Urothelium cell line (cell line): ENCODE measurements at places on chromosomes 3 and 15.

GRCh38 chr3:132822266-132822665 is 100.1 kb upstream of the NPHP3 start:
- DNase-seq, result peak; percentile 58

DNA sequence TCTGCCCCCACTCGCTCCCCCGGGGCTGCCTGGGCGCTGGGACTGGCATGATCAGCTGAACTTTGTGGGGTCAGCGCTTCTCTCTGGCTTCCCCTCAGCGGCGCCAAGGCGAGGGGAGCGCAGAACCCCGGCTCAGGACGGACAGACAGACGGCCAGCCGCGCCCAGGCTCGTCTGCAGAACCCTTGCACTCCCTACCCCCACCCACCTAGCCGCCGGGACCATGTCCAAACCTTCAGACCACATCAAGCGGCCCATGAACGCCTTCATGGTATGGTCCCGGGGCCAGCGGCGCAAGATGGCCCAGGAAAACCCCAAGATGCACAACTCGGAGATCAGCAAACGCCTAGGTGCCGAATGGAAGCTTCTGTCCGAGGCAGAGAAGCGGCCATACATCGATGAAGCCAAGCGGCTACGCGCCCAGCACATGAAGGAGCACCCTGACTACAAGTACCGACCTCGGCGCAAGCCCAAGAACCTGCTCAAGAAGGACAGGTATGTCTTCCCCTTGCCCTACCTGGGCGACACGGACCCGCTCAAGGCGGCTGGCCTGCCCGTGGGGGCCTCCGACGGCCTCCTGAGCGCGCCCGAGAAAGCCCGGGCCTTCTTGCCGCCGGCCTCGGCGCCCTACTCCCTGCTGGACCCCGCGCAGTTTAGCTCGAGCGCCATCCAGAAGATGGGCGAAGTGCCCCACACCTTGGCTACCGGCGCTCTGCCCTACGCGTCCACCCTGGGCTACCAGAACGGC is 621 bp downstream of the SOX14 start:
- no peak for DNase-seq

GRCh38 chr3:48466386-48467109 is 20.0 kb downstream of the ATRIP start:
- peak; percentile 17 for DNase-seq

- DNase-seq, result peak; percentile 36
Measured at GRCh38 chr15:93495799-93496637, 407.0 kb upstream of the RGMA start.

DNA sequence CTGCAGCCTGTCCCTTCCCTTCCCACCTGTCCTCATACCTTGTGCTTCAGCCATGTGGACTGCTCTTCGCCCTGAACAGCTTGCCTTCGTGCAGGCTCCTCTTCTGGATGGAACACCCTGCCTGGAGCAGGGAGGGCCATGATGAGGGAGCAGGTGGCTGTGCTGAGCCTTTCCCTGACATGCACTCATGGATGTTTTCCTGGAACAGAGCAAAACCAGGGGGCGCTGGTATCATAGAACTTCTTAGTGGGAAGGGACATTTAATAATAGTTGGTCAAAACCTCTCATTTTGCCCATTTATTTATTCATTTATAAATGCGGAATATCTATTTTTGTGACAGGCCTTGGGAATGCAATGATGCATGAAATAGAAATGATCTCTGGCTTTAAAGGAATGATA is 149.3 kb downstream of the CACNA1D start:
- no peak for DNase-seq

- peak; percentile 37 for DNase-seq
Measured at GRCh38 chr3:111333642-111334041, 208.4 kb upstream of the CD96 start.

- no peak for DNase-seq
Measured at GRCh38 chr3:3992312-3992874, 193.2 kb downstream of the LRRN1 start.

GRCh38 chr3:44984335-44984734 is 8.3 kb downstream of the EXOSC7 start:
- DNase-seq, result no peak

- no peak for DNase-seq
Measured at GRCh38 chr3:134801204-134801958, 6.3 kb downstream of the EPHB1 start.

DNA sequence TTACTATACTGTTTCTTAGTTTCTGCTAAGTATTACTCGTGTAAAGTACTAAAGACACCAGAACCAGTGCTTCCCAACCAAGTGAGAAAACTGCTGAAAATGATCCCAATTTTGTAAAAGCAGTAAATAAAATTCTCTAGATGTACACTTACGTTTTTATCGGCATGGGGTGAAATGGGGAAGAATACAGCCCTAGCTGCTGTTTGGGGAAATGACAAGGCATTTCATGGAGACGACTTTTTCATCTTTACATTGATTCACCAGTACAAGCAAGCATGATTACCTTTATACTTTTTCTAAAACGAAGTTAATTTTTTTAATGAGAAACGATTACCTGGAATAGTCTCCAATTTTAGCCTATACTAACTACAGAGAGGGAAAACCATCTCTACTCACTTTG is 1.4 kb downstream of the PSMD6 start:
- no peak for DNase-seq

DNA sequence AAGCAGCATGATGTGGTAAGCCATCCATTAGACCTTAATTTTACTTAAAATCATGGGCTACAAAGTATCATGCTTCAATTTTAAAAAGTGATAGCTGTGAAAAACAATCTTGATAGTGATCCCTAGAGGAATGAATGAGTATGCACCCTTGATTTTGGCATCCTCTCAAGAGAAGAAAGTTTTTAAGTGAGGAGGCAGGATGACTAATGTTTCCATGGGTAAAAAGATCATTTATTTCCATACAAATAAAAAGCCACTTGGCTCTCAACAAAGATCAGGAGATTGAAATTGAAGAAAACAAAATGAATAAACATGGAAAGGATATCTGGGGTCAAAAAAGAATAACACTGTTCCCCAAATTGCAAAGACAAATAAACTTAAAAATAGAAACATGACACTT is 305.4 kb downstream of the MEX3B start:
- DNase-seq, result no peak

DNA sequence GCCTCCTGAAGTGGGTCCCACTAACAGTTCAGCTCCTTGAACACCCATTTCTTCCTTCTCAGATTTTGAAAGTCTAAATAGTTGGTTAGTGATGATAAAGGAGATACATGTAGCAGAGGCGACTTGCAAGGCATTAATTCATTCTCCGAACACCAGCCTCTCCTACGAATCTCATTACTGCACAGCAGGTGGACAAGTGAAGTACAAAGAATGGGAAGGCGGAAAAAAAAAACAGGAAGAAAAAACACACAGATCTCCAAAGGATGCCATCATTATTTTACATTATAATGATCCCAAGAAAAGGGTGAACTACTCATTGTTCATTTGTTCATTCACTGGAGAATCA is 276.5 kb downstream of the MAGI1 start:
- DNase-seq, result no peak

DNA sequence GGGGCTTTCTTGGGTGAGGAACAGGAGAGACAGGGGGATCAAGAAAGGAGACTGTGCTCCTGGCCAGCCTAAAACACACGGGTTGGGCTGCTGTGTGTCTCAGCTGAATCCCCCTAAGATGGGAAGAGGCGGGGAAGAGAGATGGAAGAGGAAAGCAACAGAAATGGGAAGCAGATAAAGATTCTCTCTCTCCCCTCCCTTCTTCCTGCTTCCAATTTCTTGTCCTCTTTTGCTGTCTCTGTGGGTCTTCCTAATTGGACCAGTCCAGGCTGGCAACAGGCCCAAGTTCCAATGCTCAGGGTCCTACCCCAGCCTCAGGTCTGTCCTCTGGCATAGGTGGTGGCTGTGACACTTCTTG is 7.1 kb downstream of the ISLR2 start:
- no peak for DNase-seq

- no peak for DNase-seq
Measured at GRCh38 chr15:42171122-42171521, 14.7 kb upstream of the PLA2G4F start.

GRCh38 chr3:90032980-90033641 is 925.7 kb downstream of the EPHA3 start:
- no peak for DNase-seq

DNA sequence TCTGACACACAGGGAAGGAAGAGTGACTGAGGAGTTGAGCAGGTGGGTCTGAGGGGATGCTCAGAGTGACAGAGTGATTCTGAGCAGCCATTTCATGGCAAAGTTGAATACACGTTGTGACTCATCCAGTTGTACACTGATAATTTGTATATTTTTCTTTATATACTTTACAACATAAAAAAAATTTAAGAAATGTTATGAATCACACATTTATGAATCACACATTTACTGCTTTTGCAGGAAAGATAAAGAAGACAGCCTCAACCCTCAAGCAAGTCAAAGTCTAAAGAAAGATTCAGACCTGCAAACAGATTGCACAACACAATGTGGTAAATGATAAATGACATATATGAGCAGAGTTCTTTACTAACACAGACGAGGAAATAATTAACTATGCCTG is 21.0 kb upstream of the CHMP2B start:
- peak; percentile 23 for DNase-seq

DNA sequence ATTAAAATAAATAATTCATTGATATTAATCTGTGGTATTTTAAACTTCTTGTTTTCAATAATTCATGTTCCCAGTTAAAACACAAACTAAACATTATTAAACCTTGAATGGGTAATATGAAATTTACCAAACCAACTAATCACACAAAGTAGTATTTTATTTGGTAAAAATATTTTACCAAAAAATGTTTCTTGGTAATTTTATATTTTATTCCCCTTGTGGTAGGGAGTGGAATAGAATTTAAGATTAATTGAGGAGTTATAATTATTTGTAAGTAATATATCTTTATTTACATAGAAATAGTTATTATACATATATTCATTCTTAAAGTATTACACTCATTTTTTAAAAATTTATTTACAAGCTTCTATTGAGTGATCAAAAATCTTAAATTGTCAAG is 1350.9 kb downstream of the OTOL1 start:
- no peak for DNase-seq

- DNase-seq, result no peak
Measured at GRCh38 chr3:69494185-69494584, 108.3 kb upstream of the FRMD4B start.

DNA sequence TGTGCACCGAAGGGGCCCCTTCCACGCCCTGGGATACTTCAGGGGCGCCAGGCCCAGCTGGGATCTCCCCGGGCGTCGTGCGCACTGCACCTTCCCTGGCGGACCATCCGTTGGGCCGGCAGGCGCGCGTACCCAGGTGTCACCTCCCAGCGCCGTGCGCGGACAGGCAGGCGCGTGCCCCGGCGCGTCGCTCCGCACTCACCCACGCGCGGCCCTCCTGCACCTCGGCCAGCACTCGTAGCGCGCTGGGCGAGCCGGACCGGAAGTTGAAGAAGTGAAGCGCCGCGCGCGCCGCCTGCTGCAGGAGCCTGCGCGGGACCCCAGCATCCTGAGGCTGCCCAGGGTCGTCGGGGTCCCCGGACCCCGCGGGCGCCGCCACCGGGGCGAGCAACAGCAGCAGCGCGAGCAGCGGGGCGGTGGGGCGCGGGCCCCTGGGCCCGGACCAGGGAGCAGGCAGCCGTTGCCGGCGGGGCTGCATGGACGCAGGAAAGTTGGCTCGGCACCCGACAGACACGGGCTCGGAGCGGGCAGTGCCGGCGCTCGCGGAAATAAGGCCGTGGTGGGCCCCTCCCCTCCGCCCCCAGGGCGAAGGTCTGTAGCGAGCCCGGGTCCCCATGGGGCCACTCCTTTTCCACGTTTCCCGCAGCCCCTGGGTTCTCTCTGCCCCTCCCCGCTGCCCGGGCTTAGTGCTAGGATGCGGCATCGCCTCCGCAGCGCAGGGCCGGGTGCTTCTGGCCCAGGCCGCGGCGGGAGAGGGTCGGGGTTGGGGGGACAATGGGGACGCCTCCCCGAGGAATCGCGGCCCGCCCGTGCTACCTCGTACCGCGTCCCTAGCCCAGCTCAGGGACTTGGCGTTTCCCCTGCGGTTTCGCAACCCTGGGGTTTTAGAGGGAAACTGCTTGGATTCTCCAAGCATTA is at the start of gene RARRES1:
TSS of gene RARRES1 (minus strand) at position 520 of the 918 bp plus-strand sequence. CDS start at position 478, 42 bp downstream.
- no peak for DNase-seq

DNA sequence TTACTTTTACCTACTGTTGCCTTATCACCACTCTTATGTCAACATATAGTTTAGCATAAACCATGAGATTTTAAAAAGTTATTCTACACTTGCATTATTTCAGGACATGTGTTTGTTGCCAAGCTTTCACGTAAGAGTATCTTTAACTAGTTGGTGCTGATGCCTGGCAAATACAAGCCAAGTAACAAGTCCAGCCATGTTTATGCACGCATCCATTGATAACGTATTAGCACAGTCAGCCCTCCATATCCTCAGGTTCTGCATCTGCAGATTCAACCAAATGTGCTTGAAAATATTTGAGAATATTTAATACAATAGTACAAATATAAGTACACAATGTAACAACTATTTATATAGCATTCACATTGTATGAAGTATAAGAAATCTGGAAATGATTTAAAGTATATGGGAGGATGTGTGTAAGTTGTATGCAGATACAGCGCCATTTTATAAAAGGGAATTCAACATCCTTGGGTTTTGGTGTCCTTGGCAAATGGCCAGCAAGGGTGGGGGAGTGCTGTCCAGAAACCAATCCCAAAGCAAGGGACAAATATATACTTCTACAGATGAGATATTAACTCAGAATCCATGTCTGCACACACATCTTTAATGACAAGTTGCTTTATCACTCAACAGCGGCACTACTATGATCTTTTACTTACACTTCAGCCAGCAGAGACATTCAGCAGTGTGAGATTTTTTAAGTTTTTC is 8.7 kb upstream of the SETD5 start:
- DNase-seq, result no peak

GRCh38 chr3:177035676-177036075 is 161.6 kb downstream of the TBL1XR1 start:
- DNase-seq, result no peak

DNA sequence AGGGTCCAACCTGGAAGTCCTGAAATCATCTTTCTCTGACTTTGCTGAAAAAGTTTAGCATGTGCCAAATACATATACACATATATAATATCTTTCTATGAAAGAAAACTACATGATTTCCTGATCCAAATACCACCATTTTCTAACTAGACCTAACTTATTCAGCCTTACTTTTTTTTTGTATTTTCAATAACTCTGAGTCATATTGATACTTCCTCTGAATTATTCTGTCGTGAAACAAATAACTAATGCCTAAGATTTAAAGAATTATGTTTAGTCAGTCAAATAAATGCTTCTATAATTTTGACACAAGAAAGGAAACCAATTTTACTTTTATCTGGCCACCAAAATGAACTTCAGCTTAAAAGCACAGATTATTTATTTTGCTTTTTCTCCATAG is 760.2 kb upstream of the GBE1 start:
- DNase-seq, result no peak

DNA sequence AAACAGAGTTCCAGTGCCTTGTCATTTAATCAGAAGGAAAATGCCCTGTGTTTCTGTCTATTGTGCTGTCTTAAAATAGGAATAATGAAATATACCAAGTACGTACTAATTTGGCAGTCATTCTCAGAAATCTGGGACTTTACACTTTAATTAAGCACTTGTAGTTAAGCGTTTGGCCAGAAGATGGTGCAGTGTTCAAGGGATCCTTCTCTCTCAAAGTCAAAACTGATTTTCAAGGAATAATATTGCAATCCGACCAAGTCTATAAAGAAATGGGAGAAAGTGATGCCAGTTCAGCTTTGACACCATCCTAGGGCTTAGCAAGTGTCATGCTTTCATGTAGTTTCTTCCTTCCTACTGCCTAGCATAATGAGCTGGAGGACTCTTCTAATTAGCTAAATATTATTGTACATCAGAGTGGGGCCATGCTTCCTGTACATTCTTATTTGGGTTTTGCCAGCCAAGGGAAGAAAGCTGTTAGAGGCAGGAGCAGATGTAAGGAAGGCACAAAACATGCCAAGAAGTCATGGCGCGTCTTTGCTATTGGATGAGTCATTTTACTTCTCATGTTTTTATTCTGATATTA is 64.8 kb downstream of the SAMMSON start:
- DNase-seq, result peak; percentile 29
